GM04504 (cell line): ENCODE measurements at places on chromosomes 1 and 21.
A peak's percentile ranks its signal among the peaks of the same experiment; 100 is the strongest.

GRCh38 chr1:17185485-17185860 is 19.5 kb upstream of the PADI1 start:
- no peak for DNase-seq

DNA sequence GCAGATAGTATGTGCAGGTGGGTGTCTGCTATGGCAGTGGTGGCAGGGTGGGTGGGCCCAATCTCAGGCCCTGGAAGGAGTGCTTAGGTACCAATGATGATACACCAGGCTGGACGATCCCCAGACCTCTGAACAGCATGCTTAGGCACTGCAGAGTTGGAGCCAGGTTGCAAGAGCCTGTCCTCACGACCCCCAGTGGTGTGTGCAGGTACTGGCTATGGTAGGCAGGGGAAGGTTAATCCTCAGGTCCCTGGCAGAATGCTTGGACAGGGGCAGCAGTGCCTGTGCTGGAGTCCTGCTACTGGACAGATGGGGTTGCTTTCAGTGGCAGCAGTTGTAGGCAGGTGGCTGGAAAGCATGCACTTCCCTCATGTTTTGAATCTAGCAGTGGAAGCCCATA is 100.5 kb upstream of the NEK7 start:
- no peak for DNase-seq

DNA sequence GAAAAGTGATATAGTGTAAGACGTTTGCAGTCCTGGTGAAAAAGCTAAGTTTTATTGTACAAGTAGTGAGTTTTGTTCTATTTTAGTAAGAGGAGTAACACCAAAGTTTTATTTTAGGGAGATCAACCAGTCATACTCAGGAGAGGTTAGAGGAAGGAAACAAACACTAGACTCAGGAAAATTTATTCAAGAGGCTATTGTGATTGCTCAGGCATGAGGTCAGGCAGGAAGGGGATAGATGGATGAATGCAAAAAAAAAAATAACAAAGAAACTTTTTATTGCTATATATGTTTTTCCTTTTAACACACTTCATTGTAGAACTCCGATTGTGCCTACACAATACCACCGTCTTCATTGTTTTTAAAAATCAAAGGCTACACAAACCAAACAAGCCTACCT is 189.0 kb downstream of the LYPLAL1 start:
- DNase-seq = no peak

DNA sequence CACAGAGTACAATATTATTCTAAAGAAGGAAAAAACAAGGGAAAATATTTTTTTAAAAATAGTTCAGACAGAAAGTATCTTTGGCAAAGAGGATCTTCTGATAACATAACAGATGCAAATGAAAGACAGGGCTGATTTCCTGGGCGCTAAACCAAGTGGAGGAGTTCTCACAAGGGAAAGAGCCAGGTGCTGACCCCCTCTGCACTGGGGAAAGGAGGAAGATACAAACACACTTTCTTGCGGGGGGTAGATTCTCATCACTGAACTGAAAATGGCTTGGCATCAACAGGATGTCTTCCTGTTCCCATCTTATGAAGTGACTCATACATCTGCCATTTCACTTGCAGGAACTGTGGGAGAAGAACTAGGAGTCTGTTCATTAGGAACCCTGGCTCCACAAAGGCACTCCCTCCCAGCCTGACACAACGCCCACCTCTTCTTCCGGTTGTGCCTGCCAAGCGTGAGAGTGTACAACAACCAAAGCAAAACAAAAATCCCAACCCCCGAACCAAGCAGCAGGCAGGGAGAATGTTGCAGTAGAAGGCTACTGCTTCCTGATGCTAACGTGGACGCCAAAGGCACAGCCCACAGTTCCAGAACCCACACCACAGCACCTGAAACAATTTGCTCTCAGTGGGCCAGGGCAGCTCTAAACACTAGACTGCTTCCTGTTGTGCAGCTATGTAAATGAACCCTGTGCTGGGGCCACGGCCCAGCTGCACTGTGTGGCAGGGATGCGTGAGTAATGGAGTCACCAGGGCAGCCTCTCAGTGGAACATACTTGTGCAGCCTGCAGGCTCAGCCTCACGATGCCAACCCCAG is 51.0 kb downstream of the GADD45A start:
- DNase-seq = peak; percentile 94

DNA sequence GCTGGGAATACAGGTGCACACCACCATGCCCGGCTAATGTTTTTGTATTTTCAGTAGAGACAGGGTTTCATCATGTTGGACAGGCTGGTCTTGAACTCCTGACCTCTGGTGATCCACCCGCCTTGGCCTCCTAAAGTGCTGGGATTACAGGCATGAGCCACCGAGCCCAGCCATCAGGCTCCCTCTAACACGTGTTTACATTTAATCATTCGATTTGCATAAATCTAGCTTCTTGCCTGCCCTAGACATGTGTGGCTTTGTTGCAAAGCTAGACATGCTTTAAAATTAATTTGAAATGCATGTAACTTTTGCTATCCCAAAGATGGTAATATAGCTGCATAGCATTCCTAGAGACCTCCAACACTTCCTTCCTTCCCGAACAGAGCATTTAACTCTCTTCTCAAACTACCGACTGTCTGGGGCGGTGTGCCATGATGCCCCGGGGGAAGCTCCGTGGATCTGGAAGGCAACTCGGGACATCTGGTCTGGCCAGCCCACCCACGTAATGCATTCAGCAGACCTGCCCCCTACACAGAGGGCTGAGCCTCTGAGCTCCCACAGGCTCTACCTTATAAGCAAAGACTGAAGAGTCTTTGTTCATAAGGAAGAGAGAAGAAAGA is 34.6 kb upstream of the NID1 start:
- no peak for DNase-seq

DNA sequence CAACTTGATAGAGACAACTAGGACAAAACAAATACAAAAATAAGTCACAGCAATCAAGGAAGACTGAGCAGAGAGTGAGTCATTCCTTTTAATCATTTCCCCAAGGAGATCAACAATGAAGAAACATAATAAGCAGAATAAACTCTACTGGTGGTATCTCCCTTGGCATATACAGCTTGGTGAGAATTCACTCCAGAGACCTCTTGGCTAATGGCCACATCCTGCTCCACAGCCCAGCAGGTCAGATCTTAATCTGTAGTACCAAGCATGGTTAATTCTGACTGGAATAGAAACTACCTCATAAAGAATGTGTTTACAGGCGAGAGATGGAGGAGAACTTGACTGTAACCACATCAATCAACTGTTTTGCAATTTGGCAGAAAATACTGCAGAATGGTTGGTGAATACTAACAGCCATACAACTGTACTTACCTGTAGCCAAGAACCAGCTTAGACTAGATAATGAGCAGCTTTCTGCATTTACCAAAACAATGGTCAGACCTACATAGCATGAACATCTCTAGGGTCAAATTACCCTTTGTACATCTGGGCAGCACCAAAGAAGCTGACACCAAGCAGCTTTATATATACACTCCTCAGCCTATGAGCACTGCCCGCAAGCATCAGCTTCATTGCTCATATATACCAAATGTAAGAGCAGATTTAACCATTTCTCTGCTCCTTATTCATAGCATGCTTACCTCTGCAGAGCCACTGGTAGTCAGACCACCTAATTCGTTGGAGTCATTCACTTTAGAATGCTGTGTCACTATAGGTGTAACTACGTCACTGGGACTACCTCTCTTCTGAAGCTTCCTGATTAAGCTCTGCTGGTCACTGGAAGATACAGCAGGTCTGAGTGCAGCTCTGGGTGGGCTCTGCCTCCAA is 51.0 kb downstream of the KIAA0319L start:
- DNase-seq = peak; percentile 80

GRCh38 chr1:214503553-214503952 is 47.8 kb downstream of the PTPN14 start:
- no peak for DNase-seq

DNA sequence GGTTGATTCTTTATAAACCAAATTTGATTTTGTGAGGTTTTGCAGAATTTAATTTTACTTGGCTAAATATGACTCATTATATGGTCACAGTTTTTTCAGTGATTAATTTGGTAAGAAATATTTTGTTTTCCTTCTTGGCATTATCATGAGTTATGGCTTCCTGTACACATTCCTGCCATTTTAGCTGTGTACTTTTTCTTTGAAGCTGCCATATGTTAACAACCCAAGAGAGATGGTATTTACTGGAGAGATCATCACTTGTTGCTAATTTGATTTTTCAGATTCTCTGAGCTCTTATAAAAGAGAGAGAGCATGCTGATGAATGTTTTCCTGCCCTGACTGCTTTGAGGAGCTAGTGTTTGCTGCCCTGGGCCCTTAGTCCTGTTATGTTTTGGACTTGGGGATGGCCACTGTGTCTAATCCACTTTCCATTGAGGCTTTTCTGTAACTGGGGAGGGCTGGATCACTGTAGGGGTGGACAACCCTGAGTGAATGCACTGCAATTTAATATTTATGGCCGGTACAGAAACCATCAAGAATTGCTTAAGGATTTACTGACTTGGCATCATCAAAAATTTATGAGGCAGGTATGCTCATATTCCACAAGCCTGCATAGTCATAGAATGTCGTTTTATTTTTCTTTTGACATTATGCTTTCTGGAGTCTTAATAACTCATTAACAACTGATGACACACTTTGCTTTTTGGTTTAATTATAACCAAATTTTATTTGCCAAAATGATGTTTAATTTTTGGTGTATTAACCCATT is 200.9 kb downstream of the DISC1 start:
- peak; percentile 79 for DNase-seq

DNA sequence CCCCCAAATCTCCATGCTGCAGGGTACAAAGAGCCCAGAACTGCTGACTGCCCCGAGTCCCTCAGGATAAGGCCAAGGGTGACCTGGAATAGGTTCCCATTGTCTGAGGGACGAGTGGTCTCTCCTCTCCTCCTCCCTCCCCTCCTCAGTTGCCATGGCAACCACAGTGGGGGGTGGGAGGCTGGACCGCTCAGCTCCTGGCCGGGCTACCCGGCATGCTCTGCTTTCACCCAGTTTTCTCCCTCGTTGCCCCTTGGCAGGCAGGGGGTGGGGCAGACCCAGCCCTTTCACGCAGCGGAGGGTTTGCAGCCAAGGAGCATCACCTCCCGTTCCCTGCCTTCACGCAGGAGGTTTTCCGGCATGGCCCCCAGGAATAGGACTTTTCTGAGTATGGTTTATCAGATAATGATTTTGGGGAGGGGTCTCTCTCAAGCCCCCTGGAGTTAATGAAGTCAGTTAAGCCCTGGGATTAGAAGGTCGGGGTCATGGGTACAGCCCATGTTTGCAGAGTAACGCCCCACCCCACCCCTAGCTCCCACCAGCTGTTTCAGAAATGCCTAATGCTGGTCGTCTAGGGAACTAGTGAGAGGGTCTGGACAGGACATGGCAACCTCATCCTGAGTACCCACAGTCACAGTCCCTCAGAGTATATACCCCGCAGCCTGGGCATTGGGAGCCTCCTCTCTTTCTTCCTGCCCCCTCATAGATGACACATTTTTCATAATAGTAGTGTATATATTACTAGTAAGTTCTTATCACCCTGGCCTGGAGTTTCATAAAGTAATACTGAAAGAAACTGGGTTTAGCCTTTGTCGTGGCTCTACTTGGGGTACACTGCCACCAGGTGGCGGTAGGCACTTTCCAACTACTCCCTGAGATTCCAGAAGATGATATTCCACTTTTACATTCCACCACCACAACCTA is 20.7 kb downstream of the C1QB start:
- peak; percentile 24 for DNase-seq

DNA sequence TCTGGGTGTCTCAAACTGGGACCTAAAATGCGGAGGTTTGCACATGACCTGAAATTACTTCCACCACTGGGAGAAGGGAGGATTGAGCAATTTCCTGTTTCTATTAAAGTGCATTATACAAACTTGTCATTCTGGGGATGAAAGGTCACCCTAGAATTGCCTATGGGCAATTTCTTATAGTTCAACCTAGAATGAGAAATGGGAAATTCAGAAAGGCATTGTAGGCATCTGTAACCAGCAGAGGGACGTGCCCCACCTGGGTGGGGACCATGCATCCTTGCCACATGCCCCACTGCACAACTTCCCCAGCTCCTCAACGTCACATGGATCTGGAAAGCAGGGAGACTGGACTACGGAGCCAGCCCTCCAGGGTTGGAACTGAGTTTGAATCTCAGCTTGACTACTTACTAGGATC is 47.0 kb downstream of the MRPL39 start:
- DNase-seq = no peak

GRCh38 chr1:79777481-79778219 is 771.1 kb upstream of the ADGRL4 start:
- DNase-seq = no peak

DNA sequence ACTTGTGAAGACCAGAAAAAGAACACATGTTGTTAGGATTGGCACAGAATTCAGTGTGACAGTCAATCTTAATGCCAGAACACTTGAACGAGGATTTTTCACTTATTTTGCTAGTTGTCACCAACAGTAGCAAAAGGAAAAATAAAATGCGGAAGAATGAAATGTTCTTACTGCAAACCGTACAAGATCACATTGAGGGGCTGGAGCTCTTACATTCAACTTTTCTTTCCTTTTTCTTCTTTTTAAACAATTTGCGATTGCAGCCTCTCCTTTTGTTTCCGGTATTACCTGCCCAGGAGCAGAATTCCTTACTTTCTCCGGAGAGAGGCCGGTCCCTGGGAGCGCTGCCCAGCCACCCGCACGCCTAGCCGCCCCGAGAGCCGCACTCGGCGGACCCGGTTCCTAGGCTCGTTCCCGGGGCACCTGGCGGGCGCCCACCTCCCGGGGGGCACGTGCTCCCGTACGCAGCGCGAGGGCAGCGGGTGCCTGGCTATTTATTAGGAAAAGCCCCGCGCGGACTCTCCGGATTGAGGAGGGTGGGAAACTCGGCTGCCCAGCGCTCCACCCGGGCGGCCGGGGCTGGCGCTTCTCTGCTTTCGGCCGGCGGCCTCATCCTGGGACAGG is 1.2 kb upstream of the CAMTA1 start:
- DNase-seq = no peak

GRCh38 chr1:173410133-173410793 is 66.9 kb upstream of the PRDX6 start:
- DNase-seq = no peak

DNA sequence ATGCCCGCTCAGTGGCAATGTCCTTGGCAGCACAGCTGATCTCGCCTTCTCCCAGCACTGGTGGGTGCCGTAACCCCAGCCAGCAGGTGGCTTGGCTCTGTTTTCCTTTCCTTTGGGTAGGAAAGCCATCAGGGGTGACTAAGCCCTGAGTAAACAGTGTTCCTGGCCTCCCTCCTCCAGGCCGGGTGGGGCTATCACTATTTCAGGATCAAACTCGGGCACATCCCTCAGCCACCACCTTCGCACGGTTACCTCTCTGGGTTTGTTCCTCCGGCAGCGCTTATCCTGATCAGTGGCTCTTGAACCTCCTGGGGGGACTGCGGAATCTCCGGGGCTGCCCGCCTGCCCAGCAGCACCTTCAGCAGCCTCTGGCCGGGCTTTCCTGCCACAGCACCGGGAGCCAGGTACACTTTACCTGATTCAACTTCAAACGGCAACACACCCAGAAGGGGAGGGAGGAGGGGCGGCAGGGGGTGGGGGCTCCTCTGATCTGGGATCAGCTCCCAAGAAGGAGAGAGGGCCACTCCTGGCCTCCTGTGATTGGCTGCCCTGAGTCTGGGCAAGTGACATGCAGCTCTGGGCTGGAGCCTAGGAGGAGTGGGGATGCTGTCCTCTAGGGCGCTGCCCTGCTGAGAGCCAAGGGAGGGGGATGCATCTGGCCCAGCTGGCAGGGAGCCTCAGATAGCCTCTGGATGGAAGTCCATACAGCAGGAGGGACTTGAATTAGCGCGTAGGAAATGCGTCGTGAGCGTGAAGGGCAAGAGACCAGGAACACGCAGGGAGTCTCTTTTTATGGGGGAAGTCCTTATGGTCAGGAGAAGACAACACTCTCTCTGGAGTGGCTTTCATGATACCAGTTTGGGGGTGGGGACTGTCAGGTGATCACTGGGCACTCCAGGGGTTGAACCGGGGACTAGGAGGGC is at the start of gene ASCL5:
Gene ASCL5 (minus strand): TSS at position 353 of the 923 bp plus-strand sequence. CDS start 11,812 bp downstream, outside the sequence.
- no peak for DNase-seq
